CD4-positive, CD25-positive, alpha-beta regulatory T cell (primary cell): ENCODE measurements at places on chromosomes 7 and 10.

- no peak for DNase-seq
These were observed 9.6 kb downstream of the PDZD8 start for GRCh38 chr10:117365612-117366011.

DNA sequence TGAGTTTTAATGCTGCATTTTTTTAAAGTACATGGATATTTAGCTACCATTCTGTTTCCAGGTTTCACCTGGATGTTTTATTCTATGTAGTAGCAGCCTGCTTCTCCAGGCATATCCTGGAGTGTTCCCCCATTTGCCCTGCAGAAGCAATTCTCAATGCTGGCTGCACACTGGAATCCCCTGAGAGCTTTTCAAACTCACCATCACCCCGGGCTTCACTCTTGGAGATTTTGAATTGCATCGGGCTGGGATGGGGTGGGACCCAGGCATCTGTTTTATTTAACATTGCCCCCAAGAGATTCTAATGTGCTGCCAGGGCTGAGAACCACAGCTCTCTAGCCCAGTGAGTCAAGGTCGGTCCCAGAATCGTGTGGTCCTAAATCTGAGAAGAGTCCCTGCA is 113.2 kb upstream of the MACROH2A2 start:
- no peak for DNase-seq

DNA sequence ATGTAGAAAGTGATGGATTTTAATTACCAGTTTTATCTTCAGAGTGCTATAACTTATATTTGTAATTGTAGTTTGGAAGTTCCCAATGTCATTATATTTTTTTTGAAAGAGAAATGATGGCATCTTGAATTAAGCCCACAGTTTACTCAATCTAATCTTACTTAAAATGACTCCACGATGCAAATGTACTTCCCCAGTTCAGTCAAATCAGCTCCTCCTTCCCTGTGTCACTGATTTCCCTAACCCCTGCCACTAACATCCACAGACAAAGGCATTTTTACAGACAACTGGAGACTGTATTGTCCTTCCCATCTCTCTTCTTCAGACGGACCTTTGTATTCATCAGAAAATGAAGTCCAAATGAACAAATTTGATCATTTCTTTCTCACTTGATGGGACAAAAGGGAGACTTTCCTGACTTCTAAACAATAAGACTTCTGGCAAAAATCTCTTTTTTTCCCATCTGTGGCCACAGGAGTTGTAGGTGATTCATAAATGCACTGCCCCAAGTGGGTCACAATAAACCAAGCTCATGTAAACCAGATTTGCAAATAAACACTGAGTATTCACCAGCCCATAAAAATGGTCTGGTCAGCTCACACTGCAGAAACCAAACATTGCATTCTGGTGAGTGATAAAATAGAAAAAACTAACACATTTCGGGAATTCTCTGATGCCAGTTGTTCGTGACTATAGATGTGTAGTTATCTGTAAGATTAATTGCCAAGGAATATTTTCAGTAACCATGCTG is 162.9 kb downstream of the FANK1 start:
- no peak for DNase-seq

GRCh38 chr7:19404912-19405329 is 259.7 kb upstream of the FERD3L start:
- no peak for DNase-seq

GRCh38 chr10:2839081-2839725 is 228.1 kb upstream of the PFKP start:
- peak; percentile 17 for DNase-seq

DNA sequence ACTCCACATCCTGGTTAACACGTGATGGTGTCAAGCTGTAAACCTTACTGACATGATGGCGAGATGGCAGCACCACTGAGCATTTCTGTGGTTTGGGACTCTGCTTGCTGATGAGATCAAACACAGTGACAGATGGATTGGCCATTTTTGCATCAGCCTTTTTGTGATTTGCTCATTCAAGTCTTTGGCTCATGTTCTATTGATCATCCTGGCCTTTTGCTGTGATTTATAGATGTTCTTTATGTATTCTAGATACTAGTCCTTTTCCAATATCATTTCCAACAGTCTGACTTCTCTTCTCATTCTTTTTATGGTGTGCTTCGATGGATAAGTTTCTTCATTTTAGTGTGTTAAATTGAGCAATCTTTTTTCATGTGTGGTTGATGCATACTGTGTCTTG is 24.7 kb upstream of the DIP2C start:
- no peak for DNase-seq

DNA sequence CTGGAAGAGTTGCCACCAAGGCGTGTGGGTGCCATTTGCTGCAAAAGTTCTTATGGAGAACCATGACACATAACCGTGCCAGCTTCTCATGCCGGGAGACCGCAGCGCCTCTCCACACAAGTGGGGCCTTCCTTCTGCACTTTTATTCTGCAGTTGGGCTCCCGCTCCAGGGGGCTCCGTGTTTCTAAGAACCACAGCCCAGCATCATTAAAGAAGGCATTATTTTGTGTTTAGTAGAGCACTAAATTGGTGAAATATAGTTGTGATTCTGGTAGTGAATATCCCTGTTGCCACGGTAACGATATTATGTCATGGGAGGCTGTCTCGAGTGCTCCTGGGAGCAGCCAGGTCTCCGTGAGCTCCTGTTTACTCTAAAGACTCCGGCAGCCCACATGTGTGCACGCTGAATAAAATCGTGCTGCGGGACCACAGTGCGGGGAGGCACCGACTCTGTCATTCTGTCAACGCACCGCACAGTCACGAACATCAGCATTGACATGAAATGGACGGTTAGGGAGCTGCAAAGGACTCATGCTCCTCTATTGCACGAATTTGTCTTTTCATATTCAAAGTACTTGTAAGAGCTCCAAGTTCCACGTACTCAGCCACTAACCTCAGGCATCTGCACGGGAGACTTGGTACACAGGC is 68.8 kb upstream of the PITRM1 start:
- no peak for DNase-seq

GRCh38 chr10:123007558-123008354 is 839 bp downstream of the IKZF5 start:
- peak; percentile 31 for DNase-seq

GRCh38 chr7:44772867-44773266 is 23.6 kb upstream of the PPIA start:
- no peak for DNase-seq

DNA sequence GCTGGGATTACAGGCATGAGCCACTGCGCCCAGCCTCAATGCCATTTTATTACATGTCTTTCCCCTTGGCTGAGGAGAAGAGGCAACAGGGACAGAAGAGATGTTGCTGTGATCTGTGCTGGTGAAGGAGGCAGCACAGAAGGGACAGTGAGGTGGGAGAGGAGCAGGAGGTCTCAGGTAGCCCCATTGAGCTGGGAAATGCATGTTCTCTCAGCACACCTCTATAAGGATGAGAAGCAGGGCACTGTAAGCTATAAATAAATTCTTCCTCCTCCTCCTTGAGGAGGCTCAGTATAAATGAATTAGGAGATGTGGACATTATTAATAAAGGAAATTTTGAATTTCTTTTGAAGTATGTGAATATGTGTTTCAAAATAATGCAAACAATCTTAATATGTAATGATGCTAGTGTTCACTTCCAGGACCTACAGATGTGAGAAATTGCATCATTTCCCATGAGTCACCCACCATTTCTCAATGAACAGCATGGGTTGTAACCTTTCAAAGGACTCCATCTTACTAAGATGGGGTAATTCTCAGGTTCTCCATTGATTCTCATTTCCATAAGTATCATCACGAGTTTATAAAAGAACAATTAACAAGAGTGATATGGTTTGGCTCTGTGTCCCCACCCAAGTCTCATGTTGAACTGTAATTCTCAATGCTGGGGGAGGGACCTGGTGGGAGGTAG is 88.9 kb upstream of the ODAD2 start:
- no peak for DNase-seq

GRCh38 chr7:27361522-27361921 is 118.9 kb downstream of the EVX1 start:
- DNase-seq = no peak

GRCh38 chr7:118404211-118404610 is 179.7 kb downstream of the ANKRD7 start:
- DNase-seq = no peak

GRCh38 chr7:33750177-33750576 is 155.2 kb upstream of the BMPER start:
- DNase-seq = no peak

DNA sequence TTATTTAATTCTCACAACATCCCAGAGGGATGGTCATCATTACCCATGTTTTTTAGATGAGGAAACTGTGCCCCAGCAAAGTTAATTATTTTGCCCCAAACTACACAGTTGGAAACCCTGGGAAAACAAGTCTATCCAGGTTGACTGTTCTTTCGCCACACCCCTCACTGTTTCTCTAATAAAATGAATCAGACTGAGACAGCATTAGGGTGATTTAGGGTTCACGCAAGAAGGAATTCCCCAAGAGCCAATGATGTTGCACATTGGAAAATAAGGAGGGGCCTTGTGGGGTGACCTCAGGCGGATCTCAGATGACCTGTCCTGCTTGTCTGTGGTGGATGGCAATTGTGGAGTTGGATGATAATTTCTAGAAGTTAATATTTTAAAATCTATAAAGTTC is 135.7 kb upstream of the TBX20 start:
- no peak for DNase-seq

- DNase-seq = no peak
These were observed 313.0 kb downstream of the WDR37 start for GRCh38 chr10:1369197-1369596.

DNA sequence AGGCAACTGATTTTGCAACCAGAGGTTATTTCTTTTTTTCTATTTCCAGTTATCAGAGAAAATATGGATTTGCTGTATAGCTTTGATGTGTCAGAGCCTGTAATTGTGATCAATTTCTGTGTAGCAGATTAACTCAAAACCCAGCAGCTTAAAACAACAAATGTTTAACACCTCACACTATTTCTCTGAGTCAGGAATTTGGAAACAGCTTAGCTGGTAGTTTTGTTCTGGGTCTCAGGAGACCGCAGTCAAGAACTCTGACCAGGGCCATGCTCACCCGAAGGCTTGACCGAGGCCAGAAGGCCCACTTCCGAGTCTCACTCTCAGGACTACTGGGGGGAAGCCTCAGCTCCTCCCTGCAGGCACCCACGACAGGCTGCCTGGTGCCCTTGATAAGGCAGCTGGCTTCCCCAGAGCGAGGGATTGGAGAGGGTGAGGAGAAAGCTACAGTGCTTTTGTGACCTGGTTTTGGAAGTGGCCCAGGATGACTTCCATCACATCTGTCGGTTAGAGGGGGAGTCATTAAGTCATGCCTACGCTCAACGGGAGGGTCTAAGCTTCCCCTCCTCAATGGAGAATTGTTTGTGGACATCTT is 105.7 kb upstream of the SHH start:
- DNase-seq = no peak

- DNase-seq = no peak
These were observed 65.9 kb downstream of the FAM204A start for GRCh38 chr10:118276204-118276603.

DNA sequence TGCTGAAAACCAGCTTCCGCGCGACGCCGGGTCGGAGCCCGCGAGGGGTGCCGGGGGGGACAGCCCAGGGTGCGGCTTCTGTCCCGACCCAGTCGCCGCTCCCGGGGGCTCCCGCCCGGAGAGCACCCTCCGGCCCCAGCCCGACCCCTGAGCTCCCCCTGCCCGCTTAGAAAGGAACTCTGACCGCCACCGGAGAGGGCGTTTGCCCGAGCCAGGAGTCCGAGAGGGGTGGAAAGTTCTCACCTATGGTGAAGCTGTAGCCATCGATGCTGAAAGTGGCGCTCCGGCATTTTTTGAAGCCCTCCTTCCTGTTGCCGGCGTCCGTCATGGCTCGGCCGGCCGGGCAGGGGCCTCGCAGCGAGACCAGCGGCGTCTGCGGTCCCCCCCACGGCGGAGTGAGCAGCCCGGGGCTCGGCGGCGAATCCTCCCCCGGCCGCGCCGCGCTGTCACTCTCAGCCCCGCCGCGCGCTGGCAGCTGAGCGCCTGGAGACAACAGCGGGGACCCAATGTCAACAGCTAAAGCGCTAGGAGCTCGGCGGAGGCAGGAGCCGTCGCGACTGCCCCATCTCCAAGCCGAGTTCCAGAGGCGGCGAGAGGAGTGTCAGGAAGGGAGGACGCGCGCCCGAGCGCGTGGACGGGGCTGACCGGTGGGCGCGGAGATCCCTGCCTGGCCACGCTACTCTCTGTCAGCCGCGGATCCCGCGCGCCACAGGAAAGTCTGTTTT is 191.6 kb downstream of the LSM5 start:
- no peak for DNase-seq

DNA sequence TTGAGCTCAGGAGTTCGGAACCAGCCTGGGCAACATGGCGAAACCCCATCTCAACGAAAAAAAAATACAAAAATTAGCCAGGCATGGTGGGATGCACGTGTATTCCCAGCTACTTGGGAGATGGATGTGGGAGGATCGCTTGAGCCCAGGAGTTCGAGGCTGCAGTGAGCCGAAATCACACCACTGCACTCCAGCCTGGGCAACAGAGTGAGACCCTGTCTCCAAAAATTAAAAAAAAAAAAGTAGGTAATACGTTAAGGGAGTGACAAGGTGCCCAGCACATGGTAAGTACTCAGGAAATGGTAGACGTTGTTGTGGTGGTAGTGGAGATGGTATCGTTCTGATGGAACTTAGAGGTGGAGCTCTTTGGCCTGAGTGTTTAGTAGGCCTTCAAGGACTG is 41.0 kb upstream of the XPNPEP1 start:
- DNase-seq = no peak

- DNase-seq = peak; percentile 61
These were observed 6.0 kb upstream of the GATA3 start for GRCh38 chr10:8048281-8049008.

DNA sequence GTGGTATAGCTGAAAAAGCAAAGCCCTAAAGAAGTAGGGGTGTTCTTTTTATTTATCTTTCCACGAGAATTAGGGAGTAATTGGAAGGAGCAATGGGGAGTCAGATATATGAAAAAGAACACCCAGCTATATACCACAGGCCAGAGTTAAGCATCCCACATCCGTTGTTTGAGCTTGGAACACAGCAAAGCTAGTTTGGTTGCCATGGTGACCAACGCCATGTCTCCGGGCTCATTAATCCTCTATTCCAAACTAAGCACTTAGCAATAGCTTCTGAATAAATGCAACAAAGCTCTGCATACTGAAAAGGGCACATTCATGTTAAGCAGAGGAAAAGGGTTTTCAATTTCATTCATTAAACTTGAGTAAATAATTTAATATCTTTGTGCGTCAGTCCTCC is 23.5 kb downstream of the ASB4 start:
- no peak for DNase-seq

- DNase-seq = no peak
These were observed 69.3 kb downstream of the LRGUK start for GRCh38 chr7:134196439-134196838.

- DNase-seq = peak; percentile 68
These were observed 735 bp downstream of the ZNF394 start for GRCh38 chr7:99499371-99499720.

- no peak for DNase-seq
These were observed 202.2 kb downstream of the RAMP3 start for GRCh38 chr7:45359776-45360175.

DNA sequence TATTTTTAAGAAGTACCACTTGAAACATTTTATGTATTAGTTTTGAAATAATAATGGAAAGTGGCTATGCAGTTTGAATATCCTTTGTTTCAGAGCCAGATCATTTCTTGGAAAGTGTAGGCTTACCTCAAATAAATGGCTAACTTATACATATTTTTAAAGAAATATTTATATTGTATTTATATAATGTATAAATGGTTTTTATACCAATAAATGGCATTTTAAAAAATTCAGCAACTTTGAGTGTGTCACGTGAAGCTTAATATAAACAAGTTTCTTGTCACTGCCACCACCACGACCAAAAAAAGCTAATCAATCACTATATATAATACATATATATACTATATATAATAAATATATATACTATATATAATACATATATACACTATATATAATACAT is 4.8 kb downstream of the IL6 start:
- DNase-seq = no peak
